ENCODE measurements at places on chromosomes 5 and 9. TPM values are rescaled to one million over a fixed set of nuclear protein-coding genes. Genes with fewer than 3 reads are reported as not detected.
A peak's percentile ranks its signal among the peaks of the same experiment; 100 is the strongest.

GRCh38 chr5:141881886-141882285 is 3.7 kb upstream of the PCDH1 start:
- no peak for DNase-seq

DNA sequence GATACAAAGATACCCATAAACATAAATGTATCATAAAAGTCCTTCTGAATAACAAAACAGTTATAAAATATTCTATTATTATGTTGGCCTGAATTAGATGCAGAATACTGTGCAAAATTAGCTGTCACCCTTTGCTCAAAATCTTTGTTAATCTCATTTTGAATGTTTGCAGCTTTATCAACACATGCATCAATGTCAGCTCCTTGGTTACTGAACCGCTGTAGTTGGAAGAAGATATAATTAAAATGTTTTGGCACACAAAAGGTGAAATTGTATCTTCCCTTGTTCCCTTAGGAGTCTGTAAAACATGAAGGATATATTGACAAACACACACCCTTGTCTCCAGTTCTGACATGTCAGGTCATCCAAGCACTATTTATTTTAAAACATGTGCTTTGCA is 146.3 kb upstream of the POU5F2 start:
- no peak for DNase-seq

GRCh38 chr9:89675058-89675742 is 70.4 kb downstream of the GADD45G start:
- DNase-seq: no peak

- peak; percentile 23 for DNase-seq
Measured at GRCh38 chr5:143054480-143054941, 284.3 kb downstream of the ARHGAP26 start.

DNA sequence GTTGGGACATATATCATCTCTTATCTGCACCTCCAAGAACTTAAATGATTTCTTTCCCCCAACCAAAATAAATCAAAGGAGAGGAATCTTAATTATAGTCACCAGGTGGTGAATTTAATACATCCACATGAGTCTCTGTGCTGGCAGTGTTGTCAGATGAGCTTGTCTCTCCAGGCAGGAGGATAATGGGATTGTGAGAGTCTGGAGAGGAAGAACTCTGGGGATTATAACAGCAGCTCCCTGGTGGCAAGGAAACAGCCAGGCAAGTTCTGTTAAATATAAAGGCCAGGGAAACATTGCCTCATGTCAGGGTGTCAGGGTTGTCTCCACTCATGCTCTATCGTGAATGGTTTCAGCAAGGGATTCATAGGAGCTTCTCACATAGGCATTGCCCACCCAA is 80.8 kb downstream of the TLR4 start:
- no peak for DNase-seq

Gene FOXD4L4
- total RNA-seq: not detected

All from Caki2 (cell line).